ENCODE measurements at places on chromosomes 11 and 22.

DNA sequence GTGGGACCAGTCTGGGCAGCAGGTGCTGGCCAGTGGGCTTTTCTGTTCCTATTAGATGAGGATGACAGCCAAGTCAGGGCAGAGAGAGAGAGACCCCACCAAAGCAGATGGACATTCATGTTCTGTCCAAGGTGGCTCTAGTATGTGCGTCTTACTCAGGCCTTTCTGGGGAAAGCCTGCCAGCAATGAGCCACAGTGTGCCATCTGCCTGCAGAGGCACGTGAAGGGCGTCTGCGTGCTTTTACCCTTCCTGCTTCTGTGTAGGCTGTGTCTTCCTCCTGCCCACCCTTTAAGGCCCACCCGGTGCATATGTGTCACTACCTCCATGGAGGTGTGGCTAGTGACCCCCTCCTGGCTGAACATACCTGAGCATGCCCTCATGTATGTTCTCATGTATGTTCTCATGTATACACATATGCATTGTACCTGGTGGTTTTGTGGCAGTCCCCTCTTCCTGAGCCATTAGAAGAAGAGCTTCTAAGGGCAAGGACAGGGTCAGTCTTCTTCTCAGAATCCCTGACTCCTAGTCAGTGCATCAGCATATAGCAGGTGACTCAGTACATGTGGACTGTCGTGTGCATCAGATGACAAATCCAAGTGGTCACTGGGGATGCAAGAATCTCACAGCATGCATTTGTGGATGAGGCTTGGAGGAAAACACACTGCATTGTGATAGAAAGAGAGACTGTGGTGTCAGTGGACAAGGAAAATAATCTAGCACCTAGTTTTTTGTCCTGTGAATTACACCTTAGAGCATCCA, 90.4 kb upstream of the YWHAH start:
- no peak for DNase-seq

- peak; percentile 85 for DNase-seq
Measured at GRCh38 chr11:117443266-117444186, 115.9 kb downstream of the CEP164 start.

DNA sequence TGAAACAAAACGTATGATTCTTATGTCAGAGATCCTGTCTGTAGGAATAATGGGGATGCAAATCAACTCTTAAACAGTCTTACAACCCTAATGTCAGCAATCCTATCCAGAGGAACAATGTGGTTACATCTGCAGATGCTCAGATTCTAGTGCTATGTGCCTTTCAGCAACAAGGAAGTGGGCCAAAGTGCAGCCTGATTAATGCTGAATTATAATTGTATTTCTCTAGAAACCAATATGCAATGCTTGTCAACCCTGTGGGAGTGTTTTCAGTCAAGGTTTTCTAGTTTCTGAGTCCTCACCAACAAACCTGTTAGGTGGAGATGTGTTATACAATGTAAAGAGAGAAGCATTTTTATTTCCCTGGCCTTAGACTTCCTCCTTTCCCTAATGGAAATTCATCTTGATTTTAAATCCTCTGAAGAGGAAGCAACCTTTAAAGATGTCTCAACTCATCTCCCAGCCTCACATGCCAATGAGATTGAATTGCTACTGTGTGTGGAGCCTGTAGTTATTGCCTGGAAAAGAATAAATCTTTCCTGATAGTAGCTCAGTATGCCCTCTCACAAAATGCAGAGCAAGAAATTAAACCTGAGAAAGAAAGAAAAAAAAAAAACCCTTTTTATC, 26.2 kb upstream of the TMEM123 start:
- no peak for DNase-seq

DNA sequence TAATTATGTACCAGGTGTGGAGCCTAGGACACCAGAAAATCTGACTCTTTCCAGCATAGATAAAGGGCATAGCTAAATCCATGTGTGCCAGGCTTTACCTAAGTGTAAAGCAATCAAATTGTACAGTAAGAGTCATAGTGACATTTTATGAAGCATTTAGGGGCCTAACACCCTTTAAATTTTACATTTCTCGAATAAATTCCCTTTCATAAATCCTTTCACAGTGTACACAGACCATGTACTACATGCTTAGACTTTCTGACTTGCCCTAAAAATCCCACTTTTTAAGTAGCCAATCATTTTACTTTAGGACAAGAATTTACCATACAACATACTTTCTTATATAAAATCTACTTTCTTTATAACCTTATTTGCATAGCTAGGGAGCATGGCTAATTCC, 727.6 kb upstream of the LUZP2 start:
- DNase-seq: peak; percentile 6

DNA sequence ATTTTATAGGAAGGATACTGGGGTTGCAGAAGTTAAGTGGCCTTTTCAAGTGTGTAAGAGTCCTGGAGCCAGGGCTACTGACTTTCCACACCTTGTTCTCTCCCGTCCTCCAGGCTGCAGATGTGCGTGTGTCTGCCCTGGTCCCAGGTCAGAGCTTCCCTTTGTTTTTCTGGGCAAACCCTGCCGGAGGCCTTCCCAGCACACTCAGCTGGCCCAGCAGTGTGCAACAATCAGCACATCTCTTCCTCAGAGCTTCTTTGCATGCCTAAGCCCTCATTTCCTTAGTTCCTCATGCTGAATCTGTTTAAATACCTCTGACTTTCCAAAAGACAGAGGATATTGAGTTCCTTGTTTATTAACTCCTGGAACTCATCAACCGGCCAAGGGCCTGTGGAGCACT, 80.6 kb downstream of the KCNJ1 start:
- DNase-seq: no peak

- peak; percentile 78 for DNase-seq
Measured at GRCh38 chr11:62710001-62710345, 2.5 kb downstream of the GNG3 start.

DNA sequence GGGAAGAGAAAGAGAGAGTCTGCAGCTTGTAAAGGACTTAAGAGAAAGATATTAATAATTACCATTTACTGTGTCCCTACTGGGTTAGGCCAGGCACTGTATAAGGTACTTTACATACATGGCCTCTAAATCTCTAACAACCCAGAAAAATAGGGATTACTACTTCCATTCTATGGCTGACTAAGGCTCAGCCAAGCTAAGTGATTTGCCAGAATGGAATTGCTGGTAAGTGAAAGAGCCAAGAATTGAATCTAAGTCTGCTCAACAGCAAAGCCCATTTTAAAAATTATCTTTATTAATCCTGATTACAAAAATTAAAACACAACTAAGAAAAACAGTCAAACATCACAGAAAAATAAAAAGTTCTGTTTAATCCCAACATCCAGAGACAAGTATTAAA, 21.4 kb downstream of the XRRA1 start:
- no peak for DNase-seq

DNA sequence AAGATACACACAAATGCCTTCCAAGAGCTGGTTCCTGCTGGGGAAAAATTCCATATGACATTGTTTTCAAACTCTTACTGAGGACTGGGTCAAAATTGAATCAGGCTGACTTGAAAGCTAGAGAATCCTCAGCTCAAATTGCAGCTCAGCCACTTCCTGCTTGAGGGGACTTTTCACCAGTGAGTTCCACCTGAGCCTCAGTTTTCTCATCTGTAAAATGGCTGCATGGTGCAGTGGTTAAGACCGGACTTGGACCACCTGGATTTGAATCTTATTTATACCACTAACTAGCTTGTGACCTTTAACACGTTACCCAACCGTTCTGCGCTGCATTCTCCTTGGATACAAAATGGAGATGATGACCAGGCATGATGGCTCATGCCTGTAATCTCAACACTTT, 69.9 kb upstream of the ASPHD2 start:
- DNase-seq: no peak

- DNase-seq: peak; percentile 90
Measured at GRCh38 chr11:20873054-20873453, 203.7 kb downstream of the NELL1 start.

DNA sequence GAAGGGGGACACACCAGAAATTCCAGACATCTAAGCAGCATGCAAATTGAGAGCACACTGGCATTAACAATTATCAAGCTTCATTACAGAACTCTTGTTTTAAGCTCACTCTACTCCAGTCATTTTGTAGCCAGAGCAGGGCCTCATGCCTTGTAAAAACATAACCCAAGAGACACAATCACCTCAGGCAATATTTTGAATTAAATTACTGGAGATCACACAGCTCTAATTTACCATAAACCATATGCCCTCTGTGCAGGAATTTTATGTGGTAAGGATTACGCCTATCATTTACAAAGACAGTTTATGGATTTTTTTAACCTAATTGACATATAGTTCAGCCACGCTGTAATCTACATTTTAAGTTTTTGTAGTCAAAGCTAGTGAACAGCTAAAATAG, 414.1 kb upstream of the DDI1 start:
- DNase-seq: no peak

DNA sequence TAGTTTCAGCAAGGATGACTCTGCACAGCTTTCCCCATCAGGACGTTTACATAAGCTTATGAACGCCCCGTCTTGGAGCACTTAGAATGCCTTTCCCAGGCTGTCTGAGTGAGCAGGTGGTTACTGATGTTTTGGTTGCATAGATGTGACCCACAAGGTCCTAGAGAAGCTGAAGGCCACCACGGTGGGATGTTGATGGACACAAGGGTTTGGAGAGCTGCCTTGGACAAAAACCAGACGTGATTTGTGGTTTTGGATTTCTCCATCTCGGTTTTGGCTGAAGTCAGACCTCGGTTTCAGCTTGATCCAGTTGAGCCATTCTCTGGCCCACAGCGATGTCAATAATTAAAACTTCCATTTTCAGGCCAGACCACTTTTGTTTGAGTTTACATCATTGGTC, 151.9 kb downstream of the LDLRAD3 start:
- no peak for DNase-seq

DNA sequence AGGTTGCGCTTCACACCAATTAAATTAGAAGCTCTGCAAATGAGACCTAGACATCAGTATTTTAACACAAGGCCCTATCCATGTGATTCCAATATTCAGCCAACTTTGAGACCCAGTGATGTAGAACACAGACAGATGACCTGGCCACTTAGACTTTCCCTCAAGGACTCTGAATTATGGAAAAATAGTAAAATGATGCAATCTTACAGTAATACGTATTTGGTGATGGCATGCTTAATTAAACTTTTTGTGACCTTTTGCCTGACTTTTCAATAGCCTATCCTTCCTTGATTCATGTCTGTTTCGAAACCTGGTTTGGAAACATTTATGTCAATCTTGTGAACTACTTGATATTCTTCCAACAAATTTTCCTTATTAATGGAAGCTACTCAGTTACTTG, 521.2 kb downstream of the KCNA4 start:
- DNase-seq: no peak

DNA sequence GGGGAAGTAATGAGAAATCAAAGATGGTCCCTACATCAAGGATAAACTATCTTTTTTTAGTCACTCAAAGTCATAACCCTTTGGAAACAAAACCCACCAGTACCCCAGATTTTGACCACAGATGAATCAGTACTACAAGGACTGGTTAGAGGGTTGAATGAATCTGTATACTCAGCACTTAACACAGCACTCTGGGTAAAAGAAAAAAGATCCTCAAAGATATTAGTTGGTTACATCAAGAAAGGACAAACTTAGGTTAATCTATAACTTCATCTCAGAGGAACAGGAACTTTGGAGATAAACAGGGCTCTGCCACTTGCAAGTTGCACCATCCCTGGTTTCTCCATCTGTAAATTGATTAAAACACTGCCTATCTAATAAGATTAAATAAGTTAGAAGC, 18.8 kb downstream of the SC5D start:
- no peak for DNase-seq

DNA sequence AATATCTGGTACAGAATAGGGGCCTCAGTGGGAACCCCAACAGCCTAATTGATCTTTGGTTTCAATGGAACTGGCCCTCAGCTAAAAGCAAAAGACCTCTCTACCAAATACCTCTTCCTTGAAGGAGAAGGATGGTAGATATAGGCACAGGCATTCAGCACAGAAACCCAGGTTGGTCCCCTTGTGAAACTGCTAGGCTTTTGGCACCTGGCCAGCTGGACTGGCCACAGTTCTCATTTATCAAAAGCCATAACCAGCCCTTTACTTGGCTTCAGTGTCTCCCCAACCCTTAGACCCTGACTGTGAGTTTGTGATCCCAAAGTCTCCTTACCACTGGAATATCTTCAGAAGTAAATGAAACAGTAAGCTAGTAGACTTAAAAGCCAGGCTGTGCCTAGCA, 152.9 kb downstream of the TENM4 start:
- peak; percentile 34 for DNase-seq

DNA sequence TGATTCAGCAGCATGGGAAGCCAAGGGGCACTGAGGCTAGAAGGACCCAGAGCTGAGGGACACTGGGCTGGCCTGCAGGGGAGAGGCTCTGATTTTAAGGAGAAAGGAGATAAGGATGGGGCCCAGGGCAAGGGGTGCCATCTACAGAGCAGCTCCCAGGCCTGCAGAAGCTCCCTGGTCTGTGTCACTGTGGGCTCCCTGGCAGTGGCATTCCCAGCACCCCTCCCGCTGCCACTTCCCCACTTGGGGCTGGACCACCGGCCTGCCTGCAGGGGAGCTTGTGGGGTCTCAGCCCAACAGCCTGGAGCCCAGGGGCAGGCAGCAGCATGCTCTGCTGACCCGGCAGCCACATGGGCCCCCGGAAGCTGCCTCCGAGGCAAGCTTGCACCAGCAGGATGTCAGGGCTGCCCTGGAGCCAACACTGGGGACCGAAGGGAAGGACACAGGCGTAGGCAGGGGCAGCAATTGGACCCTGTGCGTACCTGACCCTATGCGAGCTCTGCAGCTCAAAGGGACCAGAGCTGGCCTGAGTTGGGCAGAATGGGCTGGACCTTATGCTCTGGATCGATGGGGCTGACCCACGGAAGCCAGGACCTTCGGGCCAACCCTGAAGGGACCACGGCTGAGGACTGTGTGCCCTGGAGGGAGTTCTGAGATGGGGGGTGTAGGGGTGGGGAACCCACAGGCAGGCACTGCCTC, 35.4 kb upstream of the WNT7B start:
- DNase-seq: no peak

GRCh38 chr22:43424201-43424600, 12.4 kb downstream of the MPPED1 start:
- no peak for DNase-seq

DNA sequence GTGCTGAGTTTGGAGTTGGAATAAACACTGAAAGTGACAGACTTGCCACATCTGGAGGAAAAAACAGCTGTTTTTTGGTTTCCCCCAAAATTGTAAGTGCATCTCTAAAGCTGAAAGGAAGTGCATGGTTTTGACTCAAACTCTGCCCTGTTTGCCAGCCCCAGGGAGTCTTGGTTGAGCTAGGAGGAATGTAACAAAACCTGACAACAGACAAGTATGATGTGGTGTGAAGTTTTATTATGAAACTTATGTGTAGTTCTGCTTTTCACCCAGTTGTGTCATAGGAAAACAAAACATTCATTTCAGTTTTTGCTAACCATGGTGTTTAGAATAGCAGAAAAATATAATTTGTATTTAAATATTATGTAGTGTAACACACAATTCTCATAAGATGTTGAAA, 31.7 kb upstream of the PDE3B start:
- no peak for DNase-seq

Data from DMS53 (cell line).